ENCODE measurements at places on chromosomes 12 and 14.

DNA sequence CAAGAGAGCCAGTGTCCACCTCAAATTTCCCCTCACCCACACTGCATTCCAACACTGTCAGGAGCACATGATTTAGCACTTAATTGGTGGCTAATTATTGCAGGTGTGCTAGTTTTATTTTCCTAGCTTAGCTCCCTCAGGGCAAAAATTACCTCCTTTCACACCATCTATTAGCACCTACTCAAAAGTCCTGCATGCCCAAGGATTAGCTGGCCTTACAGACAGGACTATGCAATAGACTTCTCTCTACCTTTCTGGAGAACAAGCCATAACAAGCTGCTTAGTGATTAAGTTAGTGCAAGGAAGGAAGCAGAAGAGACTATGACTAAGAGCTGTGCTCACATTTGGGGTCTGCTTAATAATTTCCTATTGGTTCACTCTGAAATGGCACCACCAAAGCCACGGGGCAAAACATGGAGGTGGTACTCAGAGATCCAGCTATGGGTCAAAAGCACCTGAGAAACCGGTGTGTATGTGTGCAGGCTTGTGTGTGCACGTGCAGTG, 69.5 kb downstream of the STON2 start:
- no peak for DNase-seq

DNA sequence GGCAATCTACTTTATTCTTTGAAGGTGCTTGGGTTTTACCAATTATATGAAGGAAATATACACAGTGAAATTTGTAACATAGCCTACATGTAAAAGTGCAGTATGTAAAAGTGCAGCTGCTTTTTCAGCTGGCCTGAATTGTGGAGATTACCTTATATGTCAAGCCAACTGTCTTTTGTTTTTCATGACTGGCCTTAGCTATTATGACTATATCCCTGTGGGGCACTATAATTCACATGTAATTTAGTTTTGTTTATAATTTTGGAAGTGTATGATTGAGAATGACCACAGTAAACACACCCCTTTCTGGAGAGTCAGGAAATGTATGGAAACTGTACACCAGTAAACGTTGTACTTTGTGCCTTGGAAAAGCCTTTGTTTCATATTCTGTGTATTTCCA, 435.0 kb upstream of the STXBP6 start:
- DNase-seq = no peak

- DNase-seq = no peak
Measured at GRCh38 chr12:31006416-31007152, 67.1 kb upstream of the DDX11 start.

DNA sequence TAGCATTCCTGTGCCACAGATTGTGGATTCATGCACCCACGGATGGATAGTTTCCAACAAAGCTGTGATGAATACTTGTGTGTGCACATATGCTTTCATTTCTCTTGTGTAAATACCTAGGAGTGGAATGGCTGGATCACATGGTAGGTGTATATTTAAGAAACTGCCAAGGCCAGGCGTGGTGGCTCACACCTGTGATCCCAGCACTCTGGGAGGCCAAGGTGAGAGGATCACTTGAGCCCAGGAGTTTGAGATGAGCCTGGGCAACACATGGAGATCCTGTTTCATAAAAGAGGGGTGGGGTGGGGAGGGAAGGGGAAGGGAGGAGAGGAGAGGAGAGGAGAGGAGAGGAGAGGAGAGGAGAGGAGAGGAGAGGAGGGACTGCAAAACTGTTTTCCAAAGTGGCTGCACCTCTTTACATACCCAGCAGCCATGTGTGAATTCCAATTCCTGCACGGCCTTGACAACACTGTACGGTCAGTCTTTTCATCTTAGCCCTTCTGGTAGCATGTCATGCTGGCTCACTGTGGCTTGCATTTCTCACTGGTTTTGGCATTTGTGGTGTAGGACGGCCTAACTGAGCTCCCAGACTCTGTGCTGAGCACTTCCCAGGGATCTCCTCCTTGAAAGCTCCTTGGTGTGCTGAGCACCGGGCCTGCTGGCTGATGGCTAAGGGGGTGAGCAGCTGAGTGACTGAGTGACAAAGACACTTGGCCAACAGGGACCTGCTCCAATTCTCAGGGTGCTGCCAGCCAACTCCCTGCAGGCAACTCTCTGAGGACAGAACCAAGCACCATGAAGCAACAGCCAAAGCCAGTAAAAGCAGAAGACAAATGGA, 27.9 kb downstream of the SYNE3 start:
- DNase-seq = no peak

DNA sequence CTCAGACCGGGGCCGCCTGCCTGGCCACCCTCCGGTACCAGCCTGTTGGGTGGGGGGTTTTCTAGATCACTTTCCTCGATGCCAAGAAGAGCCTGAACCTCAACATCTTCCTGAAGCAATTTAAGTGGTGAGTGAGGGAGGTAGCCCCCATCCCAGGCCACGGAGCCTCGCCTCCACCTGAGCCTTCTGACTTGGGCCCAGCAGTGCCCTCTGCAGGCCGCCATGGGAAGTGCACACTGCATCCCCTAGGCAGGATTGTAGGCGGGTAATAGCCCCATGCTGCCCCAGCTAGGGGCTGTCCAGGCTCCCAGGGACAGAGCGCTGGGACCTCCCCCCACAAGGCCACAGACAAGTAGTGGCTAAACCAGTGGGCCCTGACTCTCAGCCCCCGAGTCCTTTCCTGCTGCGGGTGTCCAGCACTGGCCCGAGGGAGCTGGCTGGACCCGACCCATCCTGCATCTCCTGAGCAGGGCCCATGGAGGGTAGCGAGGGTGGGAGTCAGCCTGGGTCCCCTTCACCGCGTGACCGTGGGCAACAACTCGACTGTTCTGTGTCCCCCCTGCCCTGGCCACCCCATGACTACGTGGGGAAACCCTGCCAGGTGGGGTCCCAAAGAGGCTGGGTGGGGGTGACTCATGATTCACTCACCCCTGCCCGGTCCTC, 15.3 kb upstream of the ADSS1 start:
- DNase-seq = peak; percentile 5

- no peak for DNase-seq
Measured at GRCh38 chr12:65628061-65628460, 196.2 kb upstream of the HMGA2 start.

- no peak for DNase-seq
Measured at GRCh38 chr12:107984973-107985372, 144.1 kb upstream of the WSCD2 start.

- DNase-seq = no peak
Measured at GRCh38 chr12:3263939-3264922, 187.1 kb downstream of the TSPAN9 start.

- no peak for DNase-seq
Measured at GRCh38 chr12:55729819-55730818, 1.3 kb upstream of the CD63 start.

- DNase-seq = no peak
Measured at GRCh38 chr12:84507956-84508850, 404.4 kb downstream of the SLC6A15 start.

GRCh38 chr12:73053893-73054292, 781.7 kb downstream of the TRHDE start:
- no peak for DNase-seq

Data from glomerular endothelial cell (primary cell).